ENCODE measurements at places on chromosomes 2 and 18.

GRCh38 chr2:216540920-216541319, 42.3 kb downstream of the RPL37A start:
- no peak for DNase-seq

DNA sequence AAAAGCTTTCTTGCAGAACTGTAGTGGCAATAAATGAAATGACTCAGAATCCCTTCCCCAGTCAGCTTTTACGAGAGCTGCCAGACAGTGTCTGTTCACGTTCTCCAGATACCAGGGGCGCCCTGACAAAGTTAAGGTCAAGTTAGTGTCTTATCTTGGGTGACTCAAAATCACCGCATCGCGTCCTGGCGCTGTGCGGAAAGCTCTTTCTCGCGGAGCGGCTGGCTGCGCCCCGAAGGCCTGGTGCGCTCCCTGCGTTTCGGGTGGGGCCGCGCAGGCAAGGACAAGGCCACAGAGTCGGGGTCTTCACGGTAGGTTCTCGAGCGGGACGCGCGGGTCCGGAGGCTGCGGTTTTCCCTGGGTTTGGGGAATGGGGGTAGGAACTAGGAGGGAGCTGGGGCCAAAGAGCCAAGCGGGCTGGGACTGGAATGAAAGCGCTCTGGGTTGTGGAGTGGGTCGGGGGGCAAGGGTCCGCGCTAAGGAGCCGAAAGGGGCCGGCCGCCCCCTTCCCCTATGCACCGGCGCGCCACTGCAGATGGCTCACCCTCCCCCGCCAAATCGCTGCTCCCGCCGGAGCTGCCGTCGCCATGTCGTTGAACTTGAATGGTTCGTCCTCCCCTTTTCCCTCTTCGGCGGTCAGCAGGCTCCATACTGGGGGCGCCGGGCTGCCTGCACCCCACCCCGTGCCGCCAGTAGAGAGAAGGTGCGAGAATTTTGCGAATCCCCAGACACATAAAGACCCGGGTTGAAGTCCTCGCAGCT, 2.6 kb upstream of the HOXD11 start:
- no peak for DNase-seq

DNA sequence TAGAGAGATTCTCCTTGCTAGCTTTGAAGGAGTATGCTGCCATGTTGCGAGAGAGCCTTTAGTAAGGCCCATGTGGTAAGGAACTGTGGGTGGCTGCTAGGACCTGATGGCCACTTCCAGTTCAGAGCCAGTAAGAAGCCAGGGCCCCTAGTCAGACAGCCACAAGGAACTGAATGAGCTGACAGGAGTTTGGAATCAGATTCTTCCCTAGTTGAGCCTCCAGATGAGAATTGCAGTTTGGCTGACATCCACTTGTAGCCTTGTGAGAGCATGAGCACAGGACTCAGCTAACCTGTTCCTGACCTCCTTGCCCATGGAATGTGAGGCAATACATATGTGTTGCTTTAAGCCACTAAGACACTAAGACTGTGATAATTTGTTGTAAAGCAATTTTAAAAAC, 1.2 kb upstream of the WDR7 start:
- peak; percentile 58 for DNase-seq

GRCh38 chr2:56229397-56230060, 45.7 kb downstream of the CCDC85A start:
- no peak for DNase-seq

DNA sequence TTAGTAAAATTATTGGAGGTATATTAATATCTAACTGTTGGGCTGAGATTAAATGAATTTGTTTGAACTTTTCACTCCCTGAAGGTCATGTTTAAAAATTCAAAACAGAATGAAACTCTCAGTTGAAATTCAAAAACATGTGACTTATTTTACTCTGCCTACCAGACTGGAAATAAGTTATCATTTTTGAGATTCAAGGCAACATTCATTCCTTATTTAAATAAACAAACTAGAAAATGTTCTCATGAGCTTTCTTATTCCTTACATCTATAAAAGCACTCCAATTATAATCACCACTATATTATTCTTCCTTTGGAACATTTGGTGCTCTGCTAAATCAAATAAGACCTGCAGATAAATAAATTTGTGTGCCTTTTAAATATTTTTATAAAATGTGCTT, 217.8 kb downstream of the CDH2 start:
- DNase-seq, result no peak

DNA sequence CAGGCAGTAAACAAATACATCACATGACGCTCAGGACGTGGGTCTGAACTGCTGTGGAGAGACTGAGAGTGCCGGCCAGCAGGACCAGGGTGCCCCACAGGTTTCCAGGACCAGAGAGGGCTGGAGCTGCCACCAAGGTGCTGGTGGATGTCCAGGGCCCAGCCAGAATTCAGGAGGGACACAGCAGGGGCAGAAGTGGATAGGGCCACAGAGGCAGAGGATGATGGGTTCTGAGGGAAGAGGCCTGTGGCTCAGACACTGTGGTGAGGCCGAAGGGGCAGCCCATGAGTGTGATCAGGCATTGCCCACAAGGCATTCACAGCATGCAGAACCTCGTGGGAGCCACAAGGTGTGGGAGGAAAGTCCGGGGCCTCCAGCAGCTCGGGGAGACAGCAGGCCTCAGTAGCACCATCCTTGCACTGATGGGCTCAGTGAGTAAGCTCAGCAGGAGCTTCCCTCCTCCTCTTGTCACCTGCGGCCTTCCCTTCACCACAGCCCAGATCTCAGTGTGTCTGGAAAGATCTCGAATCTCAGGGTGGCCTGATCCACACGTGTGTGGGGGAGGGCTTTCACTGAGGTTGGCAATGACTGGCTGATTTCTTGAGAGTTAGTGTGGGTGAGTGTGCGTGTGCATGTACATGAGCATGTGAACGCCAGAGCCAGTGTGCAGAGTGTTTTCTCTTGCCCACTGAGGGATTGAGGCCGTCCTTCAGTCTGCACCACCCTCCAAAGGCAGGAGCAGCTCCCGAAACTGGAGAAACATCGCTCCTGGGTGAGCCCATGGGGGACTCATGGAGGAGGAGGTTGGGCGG, 181.8 kb upstream of the RAB6C start:
- DNase-seq, result no peak

GRCh38 chr2:216959433-216959832, 99.6 kb upstream of the TNP1 start:
- no peak for DNase-seq

- peak; percentile 36 for DNase-seq
Measured at GRCh38 chr2:97911206-97911921, 84.4 kb downstream of the TMEM131 start.

DNA sequence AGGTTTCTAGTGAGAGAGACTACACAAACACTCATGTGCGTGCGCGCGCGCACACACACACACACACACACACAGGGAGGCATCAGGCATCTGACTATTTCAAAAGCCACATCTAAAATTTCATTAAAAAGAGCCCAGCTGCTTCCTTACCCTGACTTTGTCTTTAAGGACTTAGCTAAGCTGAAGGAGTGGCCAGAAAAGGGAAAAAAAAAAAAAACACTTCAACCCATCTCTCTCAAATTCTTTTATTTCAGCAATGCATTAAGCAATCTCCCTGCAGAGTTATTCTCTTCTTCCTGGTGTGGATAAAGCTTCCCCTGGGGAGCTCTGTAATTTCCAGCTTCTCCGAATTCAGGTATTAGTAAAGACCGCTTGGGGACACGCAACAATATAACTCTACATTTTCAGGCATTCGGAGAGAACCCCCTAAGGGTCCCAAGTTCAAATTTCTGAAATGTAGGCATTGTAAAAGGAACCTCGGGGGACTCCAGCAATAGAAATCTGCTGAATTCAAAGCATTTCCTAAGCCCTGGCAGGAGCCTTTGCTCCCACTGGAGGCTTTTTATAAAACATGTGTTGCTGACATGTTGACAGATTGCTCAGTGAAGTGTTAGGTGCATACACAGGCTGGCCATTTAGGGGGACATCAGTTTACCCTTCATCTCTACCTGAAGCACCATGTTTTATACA, 67.0 kb downstream of the ZNF521 start:
- no peak for DNase-seq

DNA sequence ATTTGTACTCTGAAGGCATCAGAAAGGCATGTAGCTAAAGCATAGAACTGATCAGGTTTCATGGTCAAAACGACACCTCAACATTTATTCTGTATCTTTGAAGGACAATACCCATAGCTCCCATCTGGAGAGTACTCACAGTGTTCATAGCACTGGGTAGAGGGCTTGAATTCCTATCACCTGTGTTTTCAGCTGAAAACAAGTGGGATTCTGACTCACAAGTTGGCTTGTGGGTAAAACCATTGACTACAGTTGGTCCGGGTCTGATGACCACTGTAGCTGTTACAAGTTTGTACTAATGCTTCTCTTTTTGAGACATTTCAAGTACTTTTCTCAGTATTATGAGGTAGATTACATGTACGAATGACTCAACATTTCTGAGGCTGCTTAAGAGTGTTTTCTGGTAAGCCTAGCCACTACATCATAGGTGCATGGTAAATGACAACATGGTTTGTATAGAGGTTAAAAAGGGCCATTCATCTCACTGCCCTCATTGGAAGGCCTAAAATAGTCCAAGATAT, 68.6 kb upstream of the PELI1 start:
- peak; percentile 45 for DNase-seq

- no peak for DNase-seq
Measured at GRCh38 chr18:63850636-63851035, 36.9 kb upstream of the SERPINB2 start.

GRCh38 chr2:83160571-83160970, 1298.5 kb downstream of the SUCLG1 start:
- no peak for DNase-seq

GRCh38 chr2:53994818-53995808, 24.3 kb upstream of the PSME4 start:
- DNase-seq, result peak; percentile 71

GRCh38 chr2:195477248-195477995, 179.6 kb upstream of the SLC39A10 start:
- DNase-seq, result no peak

GRCh38 chr2:195639959-195640358, 17.1 kb upstream of the SLC39A10 start:
- DNase-seq, result no peak

DNA sequence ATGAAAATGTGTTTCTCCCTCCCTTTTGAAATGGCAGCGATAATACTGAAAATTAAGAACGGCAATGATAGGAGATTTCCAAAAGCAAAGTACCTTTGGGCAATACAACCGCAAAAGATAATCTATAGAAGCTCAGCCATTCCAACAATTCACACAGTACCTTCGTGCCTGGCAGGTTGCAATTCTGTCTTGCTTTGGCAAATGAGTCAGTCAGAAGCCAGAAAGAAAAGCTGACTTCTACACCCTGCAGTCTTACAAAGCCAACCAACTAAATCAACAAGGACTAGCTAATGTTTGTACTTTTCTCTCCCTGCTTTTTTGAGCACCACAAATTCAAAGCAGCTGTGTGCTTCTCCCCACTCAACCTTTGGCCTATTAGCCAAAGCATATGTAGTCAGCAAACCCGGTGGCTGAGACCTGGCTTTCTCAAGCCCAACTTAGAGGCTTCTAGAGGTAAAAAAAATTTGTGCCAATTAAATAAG, 25.7 kb upstream of the ID2 start:
- DNase-seq, result no peak

- DNase-seq, result no peak
Measured at GRCh38 chr2:186835628-186836027, 13.3 kb downstream of the ZSWIM2 start.

DNA sequence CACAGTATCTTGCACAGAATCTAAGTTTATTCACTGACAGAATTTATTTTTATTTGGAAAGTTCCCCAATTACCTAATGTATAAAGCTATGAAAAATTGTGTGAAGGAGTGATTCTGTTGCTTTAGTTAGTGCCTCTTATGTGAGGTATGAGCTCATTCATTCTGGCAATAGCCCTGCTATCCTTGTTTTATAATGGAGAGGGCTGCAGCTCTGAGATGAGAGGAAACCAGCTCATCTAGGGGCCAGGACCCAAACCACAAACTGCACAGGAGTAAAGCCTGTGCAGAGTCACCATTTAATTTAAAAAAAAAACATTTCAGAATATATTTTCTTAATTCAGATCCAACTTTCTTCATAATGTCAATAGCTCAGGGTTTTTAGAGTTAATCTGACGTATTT, 383.0 kb downstream of the TMEM182 start:
- no peak for DNase-seq

GRCh38 chr2:236677368-236677767, 107.7 kb downstream of the ACKR3 start:
- DNase-seq, result no peak

GRCh38 chr2:26466662-26467310, 11.1 kb downstream of the OTOF start:
- no peak for DNase-seq

DNA sequence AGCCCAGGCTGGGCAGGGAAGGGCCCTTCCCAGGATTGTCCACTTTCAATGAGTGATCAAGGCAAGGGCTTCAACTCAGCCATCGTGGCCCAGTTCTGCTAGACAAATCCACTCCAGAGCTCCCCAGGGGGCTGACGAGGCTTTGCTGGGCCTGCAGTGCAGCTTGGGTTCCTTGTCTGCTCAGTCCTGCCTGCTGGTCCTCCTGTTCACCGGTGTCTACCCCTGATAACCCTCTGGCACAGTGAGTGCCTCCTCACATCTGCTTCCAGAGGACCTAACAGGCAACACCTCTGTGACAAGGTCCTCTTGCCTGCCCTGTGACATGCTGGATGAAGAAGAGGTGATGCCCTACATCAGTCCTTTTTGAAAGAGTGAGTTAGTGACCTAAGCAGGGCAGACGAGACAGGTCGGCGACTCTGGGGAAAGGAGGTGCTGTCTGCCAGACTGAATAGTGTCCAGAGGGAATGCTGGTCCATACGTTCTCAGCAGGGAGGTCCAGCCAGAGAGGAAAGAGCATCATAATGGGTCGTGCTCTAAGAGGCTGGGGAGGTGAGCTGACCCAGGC, 20.9 kb upstream of the KCNF1 start:
- no peak for DNase-seq

DNA sequence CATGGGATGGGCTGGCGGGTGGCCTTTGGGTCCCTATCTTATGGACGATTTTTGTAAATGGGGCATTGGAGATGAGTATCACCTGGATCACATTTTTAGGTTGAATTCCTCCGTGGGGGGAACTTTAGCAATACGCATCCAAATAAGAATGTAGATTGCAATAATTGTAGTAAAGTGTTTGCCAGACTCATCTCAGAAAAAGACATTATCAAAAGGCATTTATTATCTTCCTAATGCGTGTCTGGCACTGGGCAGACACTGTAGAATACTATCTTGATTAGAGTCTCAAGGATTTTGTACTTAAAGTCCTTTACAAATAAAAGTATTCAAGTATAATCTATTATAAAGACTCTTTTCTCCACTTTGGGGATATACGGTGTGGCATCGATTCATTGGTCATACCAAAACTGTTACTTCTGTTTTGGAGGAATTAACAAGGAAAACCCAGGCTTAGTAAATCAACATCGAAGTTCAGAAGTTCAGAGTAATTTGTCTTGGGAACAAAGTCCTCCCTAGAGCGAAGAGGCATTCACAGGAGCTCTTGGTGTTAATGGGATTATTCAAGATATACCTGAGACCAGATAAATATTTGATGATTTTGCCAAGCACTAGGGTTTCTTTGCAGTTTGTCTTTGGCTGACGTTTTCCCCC, 578 bp upstream of the ACKR3 start:
- no peak for DNase-seq

GRCh38 chr2:105775809-105776559, 31.3 kb downstream of the NCK2 start:
- DNase-seq, result no peak

GRCh38 chr18:57009844-57010243, 137.0 kb upstream of the BOD1L2 start:
- no peak for DNase-seq

Data from suppressor macrophage (primary cell).